Fibroblast of villous mesenchyme (primary cell): ENCODE measurements at places on chromosomes 11 and 22.
A peak's percentile ranks its signal among the peaks of the same experiment; 100 is the strongest.

GRCh38 chr22:40534379-40535188 is 101.9 kb downstream of the MRTFA start:
- peak; percentile 57 for DNase-seq

DNA sequence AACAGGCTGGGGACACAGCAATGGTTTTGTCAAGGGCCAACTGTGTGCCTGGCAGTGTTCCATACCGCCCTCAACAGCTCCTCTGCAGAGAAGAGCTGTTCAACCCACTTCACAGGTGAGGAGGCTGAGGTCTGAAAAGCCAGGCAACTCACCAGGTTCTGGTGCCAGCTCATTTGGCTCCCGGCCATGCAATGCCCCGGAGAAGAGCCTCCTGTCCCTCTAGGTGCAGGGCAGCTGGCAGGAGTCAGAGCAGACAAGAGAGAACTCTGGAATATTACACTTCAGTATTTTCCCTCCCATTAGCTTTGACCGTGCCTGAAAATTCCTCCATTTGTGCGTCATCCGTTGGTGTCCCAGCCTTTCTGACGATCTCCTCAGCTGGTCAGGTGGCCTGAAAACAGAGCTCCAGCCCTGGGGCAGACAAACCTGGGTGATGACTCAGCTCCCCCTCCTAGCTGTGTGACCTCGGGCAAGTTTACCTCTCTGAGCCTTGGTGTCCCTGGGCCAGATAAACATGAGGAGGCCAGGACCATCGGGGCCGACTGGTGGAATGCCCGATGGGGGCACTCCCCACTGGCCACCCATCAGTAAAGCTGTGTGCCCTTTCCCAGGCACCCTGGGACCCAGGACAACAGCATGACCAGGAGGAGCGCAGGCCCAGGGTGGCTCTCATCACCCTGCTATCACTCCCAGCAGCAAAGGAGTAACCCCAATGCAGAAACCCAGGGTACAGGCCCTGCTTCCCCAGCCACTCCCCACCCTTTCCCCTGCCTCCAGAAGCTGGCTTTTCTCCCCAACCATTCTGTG is 9.6 kb upstream of the C1QTNF6 start:
- peak; percentile 91 for DNase-seq

GRCh38 chr11:84193706-84194105 is 907.5 kb upstream of the CCDC90B start:
- no peak for DNase-seq

DNA sequence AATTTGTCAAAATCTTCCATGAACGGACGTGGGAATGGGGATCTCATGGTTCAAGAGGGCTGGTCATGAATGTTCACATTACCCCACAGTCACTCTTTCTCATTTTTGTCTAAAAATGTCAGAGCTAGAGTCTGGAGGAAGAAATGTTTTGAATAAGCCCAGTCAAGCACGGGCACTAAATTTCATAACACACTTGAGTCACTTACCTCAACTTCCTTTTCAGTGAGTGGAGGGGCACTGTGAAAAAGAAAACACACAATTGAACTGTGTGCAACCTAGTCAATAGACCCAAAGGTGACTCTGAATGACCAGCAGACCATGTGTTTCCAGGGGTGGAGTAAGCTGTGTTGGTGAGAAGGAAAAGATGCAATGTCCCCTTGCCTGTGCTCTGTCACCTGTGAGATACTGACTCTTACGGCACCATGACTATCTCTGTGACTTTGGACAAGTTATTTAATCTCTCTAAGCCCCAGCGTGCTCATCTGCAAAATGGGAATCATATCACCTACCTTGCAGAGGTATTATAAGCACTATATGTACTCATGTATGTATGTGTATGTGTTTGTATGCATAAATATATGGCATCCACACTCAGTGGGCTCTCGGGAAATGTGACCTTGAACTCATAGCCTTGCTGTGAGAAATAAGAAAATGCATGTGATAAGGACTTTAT is 38.2 kb upstream of the LYVE1 start:
- DNase-seq = peak; percentile 70

GRCh38 chr22:16953206-16954059 is 54.6 kb downstream of the GAB4 start:
- DNase-seq = no peak

GRCh38 chr11:128894685-128895084 is 3.5 kb downstream of the KCNJ5 start:
- no peak for DNase-seq

- DNase-seq = peak; percentile 82
Observed at GRCh38 chr11:9015677-9016076, 11.9 kb upstream of the NRIP3 start.

DNA sequence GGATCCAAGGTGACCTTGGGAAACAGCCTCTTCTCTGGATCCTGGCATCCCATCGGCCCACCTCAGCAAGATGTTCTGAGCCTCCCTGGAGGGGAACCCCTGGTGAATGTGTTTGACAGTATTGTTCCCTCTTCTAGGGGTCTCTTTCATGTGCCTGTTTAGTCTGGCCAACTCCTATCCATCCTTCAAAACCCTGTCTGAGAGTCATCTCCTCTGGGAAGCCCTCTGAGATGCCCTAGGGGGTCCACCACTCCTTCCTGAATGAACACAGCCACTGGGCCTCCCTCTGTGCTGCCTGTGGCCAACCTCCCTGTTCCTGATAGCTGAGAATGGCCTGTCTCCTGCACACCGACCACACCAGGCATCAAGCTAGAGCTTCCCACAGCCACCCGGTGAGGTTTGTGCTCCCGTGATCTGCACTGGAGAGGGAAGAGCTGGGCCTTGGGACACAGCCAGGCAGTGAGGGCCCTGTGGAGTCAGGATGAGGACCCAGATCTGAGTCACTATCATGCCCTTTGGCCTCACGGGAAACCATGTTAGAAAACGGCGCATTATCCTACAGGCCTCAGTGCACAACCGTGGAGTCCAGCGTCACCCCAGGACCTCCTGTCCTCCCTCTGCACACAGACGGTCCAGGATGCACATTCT is 8.8 kb downstream of the WNT7B start:
- no peak for DNase-seq

DNA sequence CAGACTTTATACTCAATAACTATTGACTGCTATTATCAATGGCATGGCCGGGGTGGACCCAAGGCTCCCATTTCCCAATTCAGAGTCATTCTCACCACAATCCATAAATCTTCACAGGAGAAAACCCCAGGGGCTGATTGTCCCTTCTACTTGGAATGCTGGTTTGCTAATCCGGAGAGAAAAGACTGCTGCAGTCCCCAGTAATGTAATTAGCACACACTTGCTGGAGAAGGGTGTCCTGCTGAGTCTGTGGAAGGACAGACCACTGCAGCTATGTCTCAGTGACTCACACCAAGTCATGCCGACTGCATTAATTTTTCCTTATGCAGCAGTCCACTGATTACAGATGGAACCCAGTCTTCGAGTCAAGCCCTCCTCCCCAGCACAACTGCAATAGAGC is 5.9 kb upstream of the ETS1 start:
- DNase-seq = peak; percentile 22

GRCh38 chr11:44065161-44065661 is 859 bp upstream of the ACCS start:
- no peak for DNase-seq

DNA sequence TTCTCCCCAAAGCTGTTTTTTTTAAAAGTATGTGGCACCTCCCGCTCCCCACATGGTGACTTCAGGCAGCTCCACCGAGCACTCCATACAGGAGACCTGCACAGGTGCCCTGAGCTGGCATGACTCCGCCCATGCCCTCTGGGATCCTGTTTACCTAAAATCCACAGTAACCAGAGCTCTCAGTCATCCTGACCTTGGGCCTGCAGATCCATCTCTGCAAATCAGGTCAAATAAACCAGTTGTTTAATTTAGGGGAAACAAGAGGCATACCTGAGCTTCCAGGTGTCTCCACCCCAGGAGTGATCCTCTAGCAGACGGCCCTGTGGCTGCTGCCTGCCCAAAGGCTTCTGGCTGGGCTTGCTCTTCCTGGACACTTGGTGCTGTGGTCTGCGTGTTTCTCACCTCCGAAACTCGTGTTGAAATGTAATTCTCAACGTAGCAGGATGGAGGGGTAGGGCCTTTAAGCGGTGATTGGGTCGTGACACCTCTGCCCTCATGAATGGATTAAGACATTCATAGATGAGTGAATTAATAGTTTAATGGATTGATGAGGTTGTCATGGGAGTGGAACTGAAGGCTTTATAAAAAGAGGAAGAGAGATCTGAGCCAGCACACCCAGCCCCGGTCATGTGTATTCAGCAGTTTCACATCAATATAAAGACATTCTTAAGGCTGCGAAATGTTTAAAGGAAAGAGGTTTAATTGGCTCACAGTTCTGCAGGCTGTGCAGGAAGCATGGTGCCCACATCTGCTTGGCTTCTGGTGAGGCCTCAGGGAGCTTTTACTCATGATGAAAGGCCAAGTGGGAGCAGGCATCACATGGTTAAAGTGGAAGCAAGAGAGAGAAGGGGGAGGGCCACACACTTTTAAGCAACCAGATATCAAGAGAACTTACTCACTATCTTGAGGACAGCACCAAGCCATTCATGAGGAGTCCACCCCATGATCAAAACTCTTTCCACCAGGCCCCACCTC is 34.1 kb downstream of the LINC01488 start:
- DNase-seq = no peak

DNA sequence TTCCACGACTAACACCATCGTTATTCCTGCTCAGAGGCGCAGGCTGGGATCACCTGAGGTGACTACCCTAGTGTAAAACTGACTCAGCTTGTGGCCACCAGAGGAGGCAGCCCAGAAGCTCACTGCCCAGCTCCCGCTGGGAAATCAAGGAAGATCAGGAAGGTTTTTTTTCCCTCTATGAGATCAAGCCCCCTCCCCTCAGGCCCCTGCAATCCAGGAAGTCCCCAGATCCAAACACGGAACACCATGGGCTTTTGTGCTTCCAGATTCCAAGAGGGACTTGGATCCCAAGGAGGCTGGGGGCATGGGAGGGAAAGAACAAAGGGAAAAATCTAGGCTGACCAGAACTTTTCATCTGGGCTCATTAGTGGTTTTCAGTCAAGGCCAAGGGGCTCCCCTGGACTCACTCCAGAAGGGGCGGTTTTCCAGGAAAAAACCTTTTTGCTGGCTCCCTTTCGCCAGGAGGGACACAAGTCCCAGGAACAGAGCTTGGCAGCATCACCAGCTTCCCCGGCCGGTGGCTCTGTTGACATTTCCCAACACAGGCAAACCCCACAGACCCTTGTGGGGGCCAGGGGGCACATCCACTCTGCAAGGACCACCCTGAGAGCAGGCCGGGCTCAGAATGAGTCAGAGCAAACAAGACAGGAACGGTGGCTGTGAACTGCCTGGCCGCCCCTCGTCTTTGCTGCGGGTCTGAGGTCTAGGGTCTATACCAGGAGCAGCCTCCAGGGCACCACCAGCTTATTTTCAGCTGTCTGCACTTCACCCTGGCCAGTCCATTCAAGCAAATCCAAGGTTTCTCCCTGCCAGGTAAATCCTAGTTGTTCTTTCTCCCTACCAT is 36.8 kb downstream of the MYH9 start:
- no peak for DNase-seq

DNA sequence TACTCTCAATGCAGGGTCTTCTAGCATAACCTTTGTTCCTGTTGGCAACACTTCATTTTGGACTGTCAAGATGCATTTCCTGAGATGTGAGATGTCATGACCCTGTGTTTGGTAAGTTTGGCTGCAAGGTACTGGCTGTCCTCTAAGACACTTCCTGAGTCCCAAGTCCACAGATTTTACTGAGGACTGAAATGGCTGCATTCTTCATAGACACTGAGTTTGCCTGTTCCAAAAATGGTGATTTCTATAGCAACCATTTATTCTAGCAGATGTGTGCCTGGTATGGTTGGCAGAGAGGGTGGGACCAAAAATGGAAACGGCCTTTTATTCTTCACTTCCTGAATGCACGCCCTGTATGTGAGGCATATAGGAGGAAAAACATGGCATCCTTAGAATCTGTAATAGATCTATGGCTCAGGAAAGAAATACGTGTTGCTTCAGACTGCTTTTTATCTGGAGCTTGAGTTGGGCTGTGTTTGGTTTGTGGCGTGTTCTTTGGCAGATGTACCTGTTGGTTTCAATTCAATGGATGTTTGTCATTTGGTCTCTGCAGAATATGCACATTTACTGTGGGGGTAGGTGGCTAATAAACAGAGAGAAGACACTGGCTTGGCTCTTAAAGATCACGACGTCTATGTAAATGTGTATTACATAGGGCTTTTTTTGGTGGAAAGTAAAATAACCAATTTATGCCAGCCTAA is 62.4 kb downstream of the ZBTB16 start:
- DNase-seq = no peak

DNA sequence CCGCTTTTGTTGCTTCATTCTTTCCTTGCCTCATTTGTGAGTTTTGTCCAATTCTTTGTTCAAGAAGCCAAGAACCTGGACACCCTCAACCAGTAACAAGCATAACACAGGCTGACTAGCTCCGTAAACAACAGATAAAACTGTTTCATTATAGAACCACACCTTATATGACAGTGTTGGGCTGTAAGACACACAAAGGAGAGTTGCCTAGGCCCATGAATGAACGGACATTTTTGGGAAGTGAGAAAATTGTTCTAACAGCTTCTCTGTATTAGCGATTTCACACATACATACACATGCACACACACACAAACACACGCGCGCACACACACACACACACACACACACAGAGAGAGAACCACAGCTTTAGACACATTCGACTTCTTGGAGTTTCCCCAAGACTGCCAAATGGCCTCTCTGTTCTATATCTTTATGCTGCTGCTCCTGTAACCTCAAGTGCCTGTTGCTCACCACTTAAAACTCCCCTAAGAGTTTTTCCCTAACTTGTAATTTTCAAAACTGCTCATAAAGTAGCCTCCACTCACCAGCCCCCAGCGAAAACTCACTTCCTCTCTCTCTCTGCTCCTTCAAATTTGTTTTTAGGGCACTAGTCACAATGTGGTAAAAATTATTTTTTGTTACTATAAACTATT is 35.9 kb downstream of the CTSC start:
- peak; percentile 66 for DNase-seq

- peak; percentile 48 for DNase-seq
Observed at GRCh38 chr11:17012712-17013547, 1.3 kb downstream of the PLEKHA7 start.

DNA sequence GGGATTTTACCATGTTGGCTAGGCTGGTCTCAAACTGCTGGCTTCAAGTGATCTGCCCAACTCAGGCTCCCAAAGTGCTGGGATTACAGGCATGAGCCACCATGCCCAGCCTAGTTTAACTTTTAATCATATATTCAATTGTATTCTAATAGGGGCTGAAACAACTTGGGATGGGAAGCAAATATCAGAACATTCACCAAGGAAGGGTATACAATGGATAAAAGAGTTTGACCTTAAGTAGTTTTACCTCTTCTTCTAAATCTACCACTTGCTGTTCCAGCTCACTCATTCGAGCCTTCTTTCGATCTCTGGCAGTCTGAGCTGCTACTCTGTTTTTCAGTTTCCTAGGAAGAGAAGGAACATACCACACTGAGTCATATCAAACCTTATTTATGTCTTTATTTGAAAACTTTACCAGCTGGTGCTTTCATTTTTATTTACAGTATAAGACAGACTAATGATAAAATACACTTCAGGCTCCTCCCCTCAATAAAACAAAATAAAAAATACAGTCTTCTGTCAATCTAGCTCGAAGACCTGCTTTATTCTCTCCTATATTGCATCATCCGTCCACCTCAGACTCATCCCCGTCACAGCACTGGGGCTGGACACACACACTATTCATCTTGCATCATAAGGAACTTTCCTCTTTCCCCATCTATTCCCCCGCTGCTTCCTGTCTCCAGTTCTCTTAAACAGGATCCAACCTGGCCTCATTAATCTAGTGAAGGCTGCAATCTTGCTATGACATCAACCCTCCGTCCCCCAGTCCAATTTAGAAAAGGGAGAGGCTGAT is 1.4 kb downstream of the XBP1 start:
- DNase-seq = peak; percentile 98
